HFFc6 (cell line): ENCODE measurements at places on chromosomes 2 and 18. TPM values are rescaled to one million over a fixed set of nuclear protein-coding genes. Genes with fewer than 3 reads are reported as not detected.

Gene CSRNP3
- 0.21 TPM in 1 of 2 replicates, not detected in the other for total RNA-seq

Gene DSG1
- not detected in 2 replicates for total RNA-seq

Gene GGCX
- 65.9 to 79.7 TPM (median 71.0 TPM) in 3 replicates for total RNA-seq

Gene TRMT61B
- total RNA-seq, result 11.3 to 12.3 TPM (median 11.6 TPM) in 3 replicates

Gene POLR1B
- total RNA-seq, result 16.0 to 22.8 TPM (median 17.8 TPM) in 3 replicates

Gene BCL2L11
- total RNA-seq, result 0.80 and 0.83 TPM in 2 replicates

Gene C2orf72
- not detected in 2 replicates for total RNA-seq

Gene FLACC1
- total RNA-seq, result 0.51 and 1.5 TPM in 2 replicates

Gene FOXD4L1
- 0.18 to 0.19 TPM in 2 of 3 replicates, not detected in the other for total RNA-seq

Gene CD8B2
- total RNA-seq, result not detected in 3 replicates

Gene GKN1
- total RNA-seq, result not detected in 3 replicates

Gene C2orf80
- total RNA-seq, result not detected in 3 replicates

Gene RTP5
- not detected in 3 replicates for total RNA-seq

Gene TRABD2A
- total RNA-seq, result 10.7 to 43.2 TPM (median 16.5 TPM) in 3 replicates

- no peak for DNase-seq
Measured at GRCh38 chr2:240460781-240461431, 25.4 kb downstream of the GPC1 start.

DNA sequence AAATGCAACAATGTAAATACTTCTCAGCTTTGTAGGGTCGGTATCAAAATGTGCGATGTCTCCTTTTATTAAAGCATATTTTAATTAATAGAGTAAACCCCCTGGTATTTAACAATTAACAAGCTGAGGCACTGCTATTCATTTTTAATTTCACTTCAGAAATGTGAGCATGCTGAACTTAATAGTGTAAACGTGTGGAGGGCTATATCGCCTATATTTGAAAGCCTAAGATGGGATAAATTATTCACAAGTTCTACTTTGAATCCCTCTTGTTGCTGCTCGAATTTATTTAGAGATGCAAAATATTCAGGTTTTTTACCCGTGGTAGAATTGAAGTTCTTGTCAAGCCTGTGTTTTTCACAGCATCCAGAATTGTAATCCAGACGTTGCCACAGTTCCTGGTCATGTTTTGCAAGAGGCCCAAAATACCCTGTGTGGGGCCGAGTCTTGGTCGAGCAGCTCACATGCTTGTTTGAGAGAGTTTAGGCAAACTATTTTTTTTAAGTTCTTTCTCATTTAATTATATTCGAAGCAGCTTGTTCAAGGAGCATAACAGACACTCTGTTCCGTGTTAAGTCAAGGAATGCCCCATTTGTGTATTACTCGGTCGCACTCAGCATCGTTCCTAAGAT, 2.5 kb downstream of the SALL3 start:
- no peak for DNase-seq

- DNase-seq, result no peak
Measured at GRCh38 chr2:232897598-232898408, 27.7 kb downstream of the SNORC start.

DNA sequence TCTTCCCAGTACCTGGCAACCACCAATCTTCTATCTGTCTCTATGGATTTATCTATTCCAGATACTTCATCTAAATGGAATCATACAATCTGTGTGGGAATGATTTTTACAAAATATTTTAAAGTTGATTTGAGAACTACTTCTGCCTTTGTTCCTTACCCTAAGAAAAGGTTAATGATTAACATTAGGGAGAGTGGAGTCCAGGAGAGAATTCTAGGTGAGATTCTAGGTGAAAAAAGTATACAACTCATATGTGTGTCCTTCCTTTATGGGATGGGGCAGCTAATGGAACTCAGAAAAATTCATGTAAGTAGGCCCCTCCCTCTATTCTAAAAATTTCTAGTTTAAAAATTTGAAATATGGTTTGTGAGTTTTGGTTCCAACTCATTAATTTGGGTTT, 35.9 kb upstream of the WDSUB1 start:
- no peak for DNase-seq

GRCh38 chr2:172098650-172099471, 3.8 kb downstream of the DLX2 start:
- DNase-seq, result peak; percentile 81

- DNase-seq, result no peak
Measured at GRCh38 chr2:6679471-6679870, 186.2 kb downstream of the CMPK2 start.

GRCh38 chr2:197183355-197183754, 127.2 kb downstream of the ANKRD44 start:
- DNase-seq, result no peak

GRCh38 chr2:142131010-142131669, at the start of gene LRP1B:
Gene LRP1B (minus strand): TSS chr2:142131016. CDS start chr2:142130729, 287 bp downstream.
- DNase-seq, result no peak

DNA sequence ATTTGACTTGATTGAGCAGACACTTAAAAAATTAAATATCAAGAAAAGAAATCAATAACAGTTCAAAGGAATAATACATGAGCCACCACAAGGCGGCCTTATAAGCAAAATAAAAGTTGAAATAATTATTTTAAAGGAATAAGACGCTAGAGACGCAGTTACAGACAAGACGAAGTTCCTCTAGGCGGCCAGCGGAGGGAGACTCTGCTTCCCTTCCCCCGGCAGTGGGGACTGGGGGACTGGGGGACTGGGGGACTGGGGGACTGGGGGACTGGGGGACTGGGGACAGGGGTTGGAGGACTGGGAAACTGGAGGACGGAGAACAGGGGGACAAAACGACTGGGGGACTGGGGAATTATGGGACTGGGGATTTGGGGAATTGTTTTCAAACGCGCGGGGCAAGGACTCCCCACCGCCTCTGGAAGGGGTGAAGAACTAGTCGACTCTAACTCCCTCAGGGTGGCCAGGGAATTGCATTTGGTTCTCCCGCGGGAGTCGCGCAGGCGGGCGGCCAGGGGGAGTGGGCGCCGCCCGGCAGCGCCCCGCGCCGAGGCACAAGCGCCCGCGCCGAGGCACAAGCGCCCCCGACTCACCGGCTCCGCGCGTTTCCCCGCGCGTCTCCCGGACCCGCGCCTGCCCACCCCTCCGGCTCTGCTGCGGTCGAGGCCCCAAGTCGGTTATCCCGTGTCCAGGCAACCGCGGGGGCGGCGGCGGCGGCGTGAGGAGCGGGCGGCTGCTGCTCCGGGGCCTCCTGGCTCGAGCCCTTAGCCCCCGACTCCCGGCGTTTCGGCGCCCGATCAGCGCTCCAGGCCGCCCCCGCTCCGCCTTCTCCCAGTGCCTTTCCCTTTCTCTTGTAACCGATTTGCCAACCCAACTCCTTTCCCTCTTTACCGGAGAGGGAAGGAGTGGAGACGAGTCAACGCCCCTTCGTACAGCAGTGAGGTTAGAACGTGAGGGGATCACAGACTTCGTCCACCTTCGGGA, at the start of gene CCDC178:
CCDC178 (minus strand) TSS at position 662 of the 984 bp plus-strand sequence. CDS start 28,633 bp downstream, outside the sequence.
- no peak for DNase-seq

DNA sequence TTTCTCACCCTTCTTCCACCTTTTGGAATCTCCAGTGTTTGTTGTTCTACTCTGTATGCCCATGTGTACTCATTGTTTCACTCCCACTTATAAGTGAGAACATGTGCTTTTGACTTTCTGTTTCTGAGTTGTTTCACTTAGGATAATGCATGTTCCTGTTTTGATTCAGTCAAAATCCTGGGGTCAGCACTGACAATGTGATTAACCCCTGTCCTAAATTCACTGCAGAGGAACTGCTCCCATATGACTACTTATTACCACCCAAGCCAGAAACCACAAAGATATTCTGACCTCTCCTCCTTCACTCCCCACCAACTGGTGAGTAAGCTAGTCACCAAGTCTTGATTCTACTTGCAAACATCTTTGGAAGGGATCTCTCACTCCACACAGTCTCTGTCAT, 251.4 kb upstream of the TCF4 start:
- peak; percentile 59 for DNase-seq

DNA sequence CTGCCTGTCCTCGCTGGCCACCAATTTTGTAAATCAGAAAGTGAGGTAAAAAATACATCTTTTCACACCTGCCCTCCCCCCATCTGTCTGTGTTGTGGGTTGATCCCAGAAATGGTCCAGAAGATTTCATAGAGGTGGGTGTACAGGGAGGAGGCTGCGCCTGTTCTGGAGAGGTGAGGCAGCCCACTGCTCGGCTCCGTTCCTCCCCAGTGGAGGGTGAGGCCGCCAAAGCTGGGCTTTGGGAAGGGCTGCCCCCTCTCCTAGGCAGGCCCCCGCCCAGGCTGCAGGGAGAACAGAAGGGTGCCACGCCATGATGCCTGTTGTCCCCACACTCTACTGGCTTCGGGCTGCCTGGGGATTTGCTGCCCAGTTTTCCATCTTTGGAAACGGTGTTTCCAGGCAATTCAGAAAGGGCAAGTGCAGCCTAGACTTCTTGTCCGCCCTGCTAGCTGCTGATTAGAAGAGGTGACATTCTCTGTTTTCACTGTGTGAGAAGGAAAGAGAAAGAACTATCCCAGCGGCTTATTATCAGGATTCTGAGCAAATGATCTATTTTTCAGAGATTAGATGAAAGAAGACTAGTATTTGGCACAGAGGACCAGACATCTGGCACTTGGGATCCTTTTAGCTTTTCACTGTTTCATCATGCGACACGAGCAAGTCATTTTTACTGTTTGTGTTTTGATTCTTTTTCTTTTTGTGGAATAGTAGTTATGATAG, 18.7 kb downstream of the SMARCAL1 start:
- DNase-seq, result no peak

DNA sequence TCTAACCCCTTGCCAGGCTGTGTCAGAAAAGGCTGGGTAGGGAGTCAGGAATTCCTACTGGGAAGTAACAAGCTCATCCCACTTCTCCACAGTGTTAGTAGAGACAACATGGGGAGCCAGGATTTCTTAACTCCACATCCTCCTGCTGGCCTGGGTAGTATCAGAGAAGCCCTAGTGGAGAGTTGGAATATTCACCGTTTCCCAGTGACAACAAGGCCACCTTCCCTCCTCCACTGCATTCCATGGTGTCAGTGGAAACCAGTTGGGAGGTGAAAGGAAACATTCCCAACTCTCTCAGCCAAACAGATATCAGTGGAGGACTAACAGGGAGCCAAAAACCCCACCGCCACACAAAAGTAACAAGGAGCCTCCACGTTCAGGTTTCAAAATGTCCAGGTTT, 41.2 kb downstream of the SRD5A2 start:
- DNase-seq, result no peak

- DNase-seq, result peak; percentile 6
Measured at GRCh38 chr2:142165790-142166189, 35.0 kb upstream of the LRP1B start.

DNA sequence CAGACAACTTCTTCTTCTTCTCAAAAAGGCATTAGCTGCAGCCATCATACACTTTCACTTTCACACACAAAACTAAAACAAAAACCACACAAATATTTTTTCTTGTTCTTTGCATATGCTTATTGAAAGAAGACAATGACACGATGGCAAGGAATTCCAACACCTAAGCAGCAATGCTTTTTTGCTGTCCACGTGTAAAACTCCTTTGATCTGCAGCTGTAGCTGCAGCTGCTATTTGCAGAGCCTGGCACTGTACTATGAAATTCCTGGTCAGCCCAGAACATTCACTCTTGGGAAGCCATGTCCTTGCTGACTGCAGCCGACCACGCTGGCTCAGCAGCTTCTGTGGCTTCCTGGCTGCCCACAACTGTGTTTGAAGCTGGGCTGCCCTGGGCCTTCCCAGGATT, 316.2 kb downstream of the CDH2 start:
- DNase-seq, result no peak

DNA sequence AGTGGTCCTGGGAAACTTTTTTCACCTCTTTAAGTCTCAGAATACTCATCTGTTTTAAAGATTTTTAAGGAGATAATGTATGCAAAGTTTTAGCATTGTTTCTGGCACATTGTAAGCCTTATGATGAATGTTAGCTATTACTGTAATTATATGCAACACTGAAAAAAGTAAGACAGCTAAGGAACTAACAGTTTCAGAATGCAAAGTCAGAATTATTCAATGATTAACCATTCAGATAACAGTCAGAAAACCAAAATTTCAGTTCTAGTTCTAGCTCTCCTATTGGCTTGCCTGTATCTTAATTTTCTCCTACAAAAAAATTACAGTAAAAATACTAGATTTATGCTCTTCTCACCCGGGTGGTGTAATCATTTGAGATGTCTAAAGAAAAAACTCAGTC, 101.1 kb downstream of the SLC4A10 start:
- DNase-seq, result no peak

GRCh38 chr2:199216253-199216652, 241.5 kb downstream of the SATB2 start:
- DNase-seq, result no peak

DNA sequence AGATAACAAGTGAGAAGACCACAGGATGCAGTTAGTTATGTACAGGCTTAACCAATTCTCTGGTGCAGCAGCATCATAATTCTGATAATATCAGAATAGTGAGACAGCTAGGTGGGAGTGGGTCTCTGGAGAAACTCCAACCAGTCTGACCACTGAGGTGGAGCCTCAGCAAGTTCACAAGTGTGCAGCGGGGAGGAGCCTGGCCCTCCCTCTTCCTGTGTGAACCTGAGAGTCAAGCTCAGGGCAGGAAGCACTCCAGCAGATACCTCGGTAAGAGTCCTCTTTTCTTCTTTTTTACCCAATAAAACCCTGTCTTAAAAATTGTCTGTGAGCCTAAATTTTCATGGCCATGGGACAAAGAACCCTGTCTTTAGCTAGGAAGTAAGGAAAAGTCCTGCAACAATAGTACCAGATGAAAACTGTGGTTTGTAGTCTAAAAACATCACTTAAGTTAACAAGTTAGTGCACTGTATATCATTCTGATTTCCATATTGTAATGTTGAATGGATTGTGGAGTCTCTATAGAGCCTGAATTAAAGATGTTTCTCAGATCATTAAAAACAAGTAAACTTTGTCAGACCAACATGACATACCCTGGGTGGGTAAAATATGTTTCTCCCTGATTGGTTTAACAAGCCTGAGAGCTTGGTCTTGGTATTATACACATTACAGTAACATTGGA, 370.8 kb downstream of the TMEM182 start:
- no peak for DNase-seq

DNA sequence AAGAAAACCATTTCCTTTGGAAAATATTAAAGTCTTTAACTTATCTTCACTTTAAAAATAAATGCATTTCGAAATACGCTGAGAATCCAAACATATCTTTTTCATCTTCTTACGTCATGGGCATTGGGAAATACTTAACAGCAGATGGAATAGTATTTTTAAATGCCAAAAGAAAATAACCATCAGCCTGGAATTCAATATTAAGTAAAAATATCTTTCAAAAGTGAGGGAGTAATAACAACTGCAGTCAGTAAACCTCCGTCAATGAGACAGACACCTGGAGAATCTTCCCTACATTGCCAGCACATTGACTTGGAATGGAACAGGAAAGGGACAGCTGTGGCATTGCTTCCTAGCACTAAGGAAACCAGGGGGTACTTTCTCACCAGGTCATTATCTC, 290.4 kb upstream of the TNP1 start:
- no peak for DNase-seq

- DNase-seq, result no peak
Measured at GRCh38 chr2:56647997-56648396, 464.2 kb downstream of the CCDC85A start.

DNA sequence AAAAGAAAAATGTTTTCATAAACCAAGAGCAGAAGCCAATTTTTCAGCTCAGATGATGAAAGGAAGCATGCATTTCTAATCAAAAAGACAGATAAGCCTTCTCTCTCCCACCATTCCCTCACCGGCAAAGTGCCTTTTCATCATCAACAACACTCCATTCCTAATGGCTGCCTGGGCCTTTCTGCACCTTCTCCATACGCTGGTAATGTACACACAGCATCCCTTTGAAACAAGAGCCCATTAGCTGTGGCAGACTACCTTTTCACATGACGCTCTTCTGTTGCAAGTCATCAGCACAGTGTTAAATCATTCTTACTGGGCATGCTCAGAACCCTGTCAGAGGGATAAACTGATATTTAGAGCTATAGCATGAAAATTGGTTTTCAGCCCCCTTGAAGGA, 408.9 kb downstream of the MEIS1 start:
- DNase-seq, result no peak
